NCI-H1694 (cell line): ENCODE measurements at places on chromosomes 7 and 10.

DNA sequence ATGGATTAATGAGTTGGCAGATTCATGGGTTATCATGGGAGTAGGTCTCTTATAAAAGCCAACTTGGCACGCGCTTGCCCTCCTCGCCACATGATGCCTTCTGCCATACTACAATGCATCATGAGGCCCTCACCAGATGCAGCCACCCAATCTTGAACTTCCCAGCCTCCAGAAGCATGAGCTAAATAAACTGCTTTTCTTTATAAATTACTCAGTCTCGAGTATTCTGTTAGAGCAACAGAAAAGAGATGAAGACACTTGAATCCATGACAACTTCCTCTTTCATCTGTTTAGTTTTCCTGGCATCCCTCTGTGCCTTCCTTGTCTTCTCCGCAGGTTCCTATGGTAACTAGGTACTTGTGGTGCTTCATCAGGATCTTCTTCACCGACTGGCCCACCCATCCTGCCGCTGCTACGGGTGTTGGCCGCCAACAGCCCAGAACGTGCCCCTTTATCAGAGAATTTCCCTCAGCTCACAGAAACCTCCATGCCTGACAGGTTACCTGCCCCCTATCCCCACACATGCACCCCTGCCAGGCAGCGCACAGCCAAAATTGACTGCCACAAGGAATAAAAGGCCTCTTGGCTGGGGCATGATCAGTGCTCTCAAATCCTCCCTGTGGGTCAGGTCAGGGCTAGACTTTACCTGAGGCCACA, 28.0 kb upstream of the PPIF start:
- no peak for DNase-seq

DNA sequence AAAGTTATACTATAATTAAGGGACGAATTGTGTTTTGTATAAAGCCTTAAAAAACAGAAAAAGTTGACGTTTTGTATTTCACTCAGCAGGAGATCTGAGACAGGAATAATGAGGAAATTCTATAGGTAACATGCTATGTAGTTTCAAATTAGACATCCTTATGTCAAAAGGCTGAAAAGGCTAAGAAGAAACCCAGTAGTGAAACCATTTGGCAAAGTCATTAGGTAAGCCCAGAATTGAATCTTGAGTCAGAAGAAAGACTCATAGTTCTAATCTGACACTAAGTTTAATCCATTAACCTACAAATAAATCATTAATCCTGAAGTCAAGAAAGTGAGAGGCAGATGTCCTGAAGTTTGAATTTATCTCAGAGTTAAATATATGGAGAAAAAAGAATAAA, 79.3 kb downstream of the RNF133 start:
- DNase-seq: no peak

DNA sequence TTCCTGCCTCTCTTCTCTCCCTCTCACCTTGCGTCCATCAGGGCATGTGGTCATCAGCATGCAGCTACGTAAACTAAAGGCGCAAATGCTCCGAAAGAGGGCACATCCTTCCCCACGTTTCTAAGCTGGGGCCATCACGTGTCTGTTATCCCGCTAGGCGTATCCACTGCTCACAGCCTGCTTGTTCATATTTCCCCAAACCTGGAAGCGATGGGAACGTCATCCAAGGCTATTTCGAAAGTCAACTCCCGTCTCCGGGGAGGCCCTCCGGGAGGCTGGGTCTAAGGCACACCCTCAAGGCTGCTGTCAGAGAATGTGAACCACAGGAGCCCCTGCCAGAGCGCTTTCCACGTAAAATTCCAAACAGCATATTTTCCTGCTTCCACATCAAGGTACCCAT, 199.2 kb downstream of the DIP2C start:
- DNase-seq: no peak

DNA sequence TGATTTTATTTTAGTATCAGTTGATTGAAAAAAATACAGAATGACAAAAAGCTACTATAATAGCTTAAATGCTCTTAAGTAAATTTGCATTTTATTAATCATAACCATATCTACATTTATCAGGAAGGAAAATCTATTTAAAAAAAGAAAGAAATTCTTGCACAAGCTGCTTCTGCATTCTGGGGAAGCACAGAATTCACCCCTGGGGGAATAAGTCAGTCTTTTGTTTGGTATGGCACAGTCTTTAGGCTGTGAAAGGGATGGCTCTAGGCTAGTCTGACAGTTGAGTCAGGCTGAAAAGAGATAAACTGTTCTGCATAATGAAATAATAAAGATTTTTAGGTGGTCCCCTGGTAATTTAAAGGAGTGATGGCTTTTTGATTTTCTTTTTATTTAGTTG, 37.9 kb downstream of the HTR7 start:
- no peak for DNase-seq

DNA sequence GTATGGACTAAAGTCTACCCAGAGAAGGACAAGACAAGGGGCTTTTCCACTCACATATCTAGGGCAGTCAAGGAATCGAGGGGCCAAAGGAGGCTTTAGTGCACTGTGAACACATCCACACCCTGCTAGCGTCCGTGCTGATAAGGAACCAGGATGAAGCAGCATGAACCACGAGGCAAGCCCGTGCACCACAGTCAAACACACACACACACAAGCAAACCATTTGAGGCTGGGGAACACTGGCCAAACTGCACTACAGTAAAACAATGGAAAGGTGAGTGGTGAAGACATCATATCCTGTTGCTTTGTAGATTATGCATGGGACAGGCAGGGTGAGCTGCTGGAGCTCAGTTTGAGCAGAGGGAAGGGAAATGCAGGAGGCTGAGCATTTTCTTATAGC, 177.4 kb upstream of the CDCA7L start:
- no peak for DNase-seq

DNA sequence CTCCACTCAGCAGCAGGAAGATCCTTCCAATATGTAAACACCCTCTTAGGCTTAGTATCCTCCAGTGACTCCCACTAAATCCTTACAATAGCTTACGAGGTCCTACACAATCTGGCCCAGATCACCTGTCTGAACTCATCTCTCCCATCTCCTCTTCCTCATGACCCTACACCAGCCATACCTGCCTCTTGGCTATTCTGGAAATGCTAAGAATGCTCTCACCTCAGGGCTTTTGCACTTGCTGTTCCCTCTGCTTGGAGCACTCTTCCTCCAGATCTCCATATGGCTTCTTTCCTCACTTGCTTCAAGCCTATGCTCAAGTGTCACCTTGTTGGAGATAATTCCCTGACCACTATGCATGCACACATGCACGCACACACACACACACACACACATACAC, 50.8 kb upstream of the FRMD4A start:
- DNase-seq: no peak

DNA sequence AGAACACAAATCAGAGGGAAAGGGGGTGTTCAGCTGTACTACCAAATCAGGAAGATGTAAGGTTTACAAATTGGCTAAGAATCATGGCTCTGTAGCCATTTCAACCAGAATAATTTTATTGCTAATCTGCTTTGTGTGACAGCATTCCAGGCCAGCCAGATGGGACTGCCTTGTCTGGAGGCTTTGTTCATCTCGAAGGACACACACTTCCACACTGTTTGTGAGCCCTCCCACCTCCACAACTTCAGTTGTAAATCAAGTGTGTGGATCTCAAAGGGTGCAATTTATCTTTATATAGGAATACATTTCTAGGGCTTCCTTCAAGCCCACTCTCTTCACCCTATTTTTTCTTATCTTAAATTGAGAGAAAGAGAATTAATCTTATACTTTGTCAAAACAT, 6.9 kb upstream of the OIT3 start:
- DNase-seq: no peak

GRCh38 chr10:70960316-70960715, 72.0 kb upstream of the PCBD1 start:
- DNase-seq: no peak

DNA sequence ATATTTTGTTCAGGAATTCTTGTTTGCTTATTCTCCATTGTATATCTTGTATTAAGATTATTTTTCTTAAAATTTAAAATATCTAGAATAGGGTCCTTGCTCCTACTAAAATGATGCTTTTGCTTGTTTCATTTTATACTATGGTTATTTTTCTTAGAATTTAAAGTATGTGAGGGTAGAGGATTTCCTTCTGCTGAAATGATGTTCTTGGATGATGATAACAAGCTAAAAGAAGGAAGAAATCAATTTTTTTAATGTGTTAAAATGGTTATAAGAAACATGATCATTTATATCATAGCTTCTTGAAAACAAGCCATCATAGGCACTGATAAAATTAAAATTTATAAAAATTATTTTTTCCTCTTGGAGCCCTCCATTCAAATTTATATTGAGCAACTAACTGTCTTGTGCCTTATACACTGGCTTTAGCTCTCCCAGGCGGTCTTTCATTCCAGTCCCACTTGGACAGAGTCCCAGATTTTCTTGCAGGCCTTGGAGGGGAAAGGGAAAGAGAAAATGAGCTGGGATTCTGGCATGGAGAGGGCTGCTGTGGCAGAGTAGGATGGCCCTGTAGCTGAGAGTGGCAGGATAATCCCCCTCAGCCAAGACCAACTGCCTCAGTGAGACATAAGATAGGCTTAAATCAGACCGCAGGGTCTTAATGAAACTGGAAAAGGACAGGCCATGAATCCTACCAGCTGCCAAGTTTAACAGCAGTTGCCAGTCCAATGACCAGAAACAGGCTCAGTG, 60.2 kb downstream of the DNAJB9 start:
- peak; percentile 18 for DNase-seq

GRCh38 chr10:6396226-6396625, 183.8 kb downstream of the PRKCQ start:
- DNase-seq: no peak

GRCh38 chr10:82378146-82378545, 503.2 kb downstream of the NRG3 start:
- DNase-seq: peak; percentile 41

- DNase-seq: no peak
Measured at GRCh38 chr10:44249490-44249889, 135.4 kb downstream of the CXCL12 start.

- no peak for DNase-seq
Measured at GRCh38 chr7:98202367-98203195, 8.7 kb upstream of the BHLHA15 start.

DNA sequence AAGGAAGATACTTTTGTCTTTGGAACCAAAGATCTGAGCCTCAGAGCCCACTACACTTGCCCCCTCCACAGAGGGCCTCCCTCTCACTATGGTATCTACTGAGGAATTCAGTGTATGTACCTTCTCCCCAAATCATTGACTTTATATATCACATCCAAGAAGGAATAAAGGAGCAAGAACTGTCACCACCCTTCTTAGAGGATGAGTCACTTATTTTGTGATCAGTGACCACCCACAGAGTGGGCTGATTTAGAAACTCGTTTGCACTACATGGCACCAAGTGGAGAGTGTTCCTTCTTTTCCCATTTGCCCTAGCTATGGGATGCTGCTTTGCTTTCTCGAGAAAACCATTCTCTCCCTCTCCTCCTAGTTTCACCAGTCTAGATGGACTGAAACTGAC, 5.7 kb downstream of the TMEM243 start:
- DNase-seq: no peak

DNA sequence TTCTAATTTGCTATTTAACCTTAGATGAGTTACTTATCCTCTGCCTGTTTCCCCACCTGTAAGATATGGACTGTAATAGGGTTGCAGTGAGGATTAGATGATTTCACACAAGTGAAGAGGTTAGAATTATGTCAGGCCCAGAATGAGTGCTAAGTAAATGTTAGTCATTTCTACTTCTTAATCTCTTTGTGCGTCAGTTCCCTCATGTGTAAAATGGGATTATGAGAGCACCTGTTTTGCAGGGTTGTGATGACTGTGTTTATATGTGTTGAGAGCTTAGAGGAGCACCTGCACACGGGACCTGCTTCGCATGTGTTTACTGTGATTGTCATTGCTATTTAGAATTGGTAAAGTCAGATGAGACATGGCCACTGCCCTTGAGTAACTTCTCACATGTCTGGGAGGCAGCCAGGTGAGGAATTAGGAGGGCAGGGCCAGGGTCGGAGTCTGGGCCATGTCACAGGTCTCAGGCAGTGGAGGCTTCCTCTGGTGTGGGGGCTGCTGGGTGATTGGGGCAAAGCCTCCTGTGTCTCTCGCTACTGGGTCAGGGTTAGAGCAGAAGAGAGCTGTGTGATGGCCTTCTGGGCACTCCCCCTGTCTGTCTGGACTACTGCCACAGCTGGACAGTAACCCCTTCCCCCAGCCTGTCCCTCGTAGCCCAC, 106.7 kb downstream of the WDFY4 start:
- no peak for DNase-seq

GRCh38 chr7:151773797-151774196, 103.1 kb downstream of the PRKAG2 start:
- DNase-seq: no peak

GRCh38 chr7:151038951-151039849, 9.1 kb upstream of the ASIC3 start:
- DNase-seq: no peak

GRCh38 chr10:133187906-133188681, 28.1 kb downstream of the KNDC1 start:
- no peak for DNase-seq

- DNase-seq: no peak
Measured at GRCh38 chr10:74586088-74586585, 240.3 kb upstream of the KAT6B start.

DNA sequence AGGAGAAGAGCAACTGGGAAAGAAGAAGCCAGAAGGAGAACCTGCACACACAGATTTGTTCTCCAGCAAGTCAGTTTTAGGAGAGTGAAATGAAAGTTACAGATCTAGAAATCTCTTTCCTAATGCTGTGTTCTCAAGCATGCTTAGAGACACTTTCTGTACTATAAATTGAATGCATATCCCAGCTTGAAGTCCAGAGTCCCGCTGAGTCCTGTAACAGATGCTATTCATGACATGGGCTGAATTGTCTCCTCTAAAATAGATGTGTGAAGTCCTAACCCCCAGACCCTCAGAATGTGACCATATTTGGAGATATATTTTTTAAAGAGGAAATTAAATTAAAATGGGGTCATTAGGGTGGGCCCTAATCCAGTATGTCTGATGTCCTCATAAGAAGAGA, 46.9 kb upstream of the GJD4 start:
- DNase-seq: no peak

DNA sequence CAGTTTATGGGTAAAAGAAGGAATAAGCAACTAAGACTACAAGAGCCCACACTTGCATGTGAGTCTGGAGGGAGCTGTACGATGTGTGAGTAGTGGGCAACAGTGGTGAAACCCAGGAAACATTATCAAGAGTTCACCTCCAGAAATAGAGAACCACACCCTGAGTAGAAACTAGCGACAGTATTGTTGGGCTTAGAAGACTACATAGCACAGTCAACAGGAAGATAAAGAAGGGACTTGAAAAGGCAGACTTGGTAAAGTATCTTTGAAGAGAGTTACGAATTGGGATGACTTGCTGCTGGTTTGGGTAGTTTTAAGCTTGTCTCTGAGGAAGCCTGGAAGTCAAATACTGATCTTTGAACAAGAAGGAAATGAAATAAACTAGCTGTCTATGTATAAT, 223.2 kb upstream of the GNAI1 start:
- no peak for DNase-seq

- DNase-seq: no peak
Measured at GRCh38 chr7:151469281-151469680, 29.3 kb upstream of the CRYGN start.
